ENCODE measurements at places on chromosomes 1 and 21.

DNA sequence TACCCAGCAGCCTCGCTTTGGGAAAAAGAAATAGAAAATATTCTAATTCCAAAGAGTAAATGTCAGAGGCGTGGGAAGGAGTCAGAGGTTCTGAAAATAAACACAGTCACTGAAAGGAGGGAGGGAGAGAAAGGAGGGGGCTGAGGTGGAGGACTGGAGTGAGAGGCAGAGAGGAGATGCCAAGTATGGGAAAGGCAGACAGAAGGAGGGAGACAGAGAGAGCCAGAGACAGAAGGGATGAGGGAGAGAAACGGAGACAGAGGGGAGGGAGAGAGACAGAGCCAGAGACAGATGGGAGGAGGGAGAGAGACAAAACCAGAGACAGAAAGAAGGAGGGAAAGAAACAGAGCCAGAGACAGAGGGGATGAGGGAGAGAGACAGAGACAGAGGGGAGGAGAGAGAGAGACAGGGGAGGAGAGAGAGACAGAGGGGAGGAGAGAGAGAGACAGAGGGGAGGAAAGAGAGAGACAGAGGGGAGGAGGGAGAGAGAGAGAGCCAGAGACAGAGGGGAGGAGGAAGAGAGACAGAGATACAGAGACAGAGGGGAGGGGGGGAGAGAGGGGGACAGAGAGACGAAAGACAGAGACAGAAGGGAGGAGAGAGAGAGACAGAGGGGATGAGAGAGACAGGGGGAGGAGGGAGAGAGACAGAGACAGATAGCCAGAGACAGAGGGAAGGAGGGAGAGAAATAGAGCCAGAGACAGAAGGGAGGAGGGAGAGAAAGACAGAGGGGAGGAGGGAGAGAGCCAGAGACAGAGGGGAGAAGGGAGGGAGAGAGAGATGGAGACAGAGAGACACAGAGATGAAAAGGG, 525.5 kb downstream of the MATN1 start:
- DNase-seq = peak; percentile 42

DNA sequence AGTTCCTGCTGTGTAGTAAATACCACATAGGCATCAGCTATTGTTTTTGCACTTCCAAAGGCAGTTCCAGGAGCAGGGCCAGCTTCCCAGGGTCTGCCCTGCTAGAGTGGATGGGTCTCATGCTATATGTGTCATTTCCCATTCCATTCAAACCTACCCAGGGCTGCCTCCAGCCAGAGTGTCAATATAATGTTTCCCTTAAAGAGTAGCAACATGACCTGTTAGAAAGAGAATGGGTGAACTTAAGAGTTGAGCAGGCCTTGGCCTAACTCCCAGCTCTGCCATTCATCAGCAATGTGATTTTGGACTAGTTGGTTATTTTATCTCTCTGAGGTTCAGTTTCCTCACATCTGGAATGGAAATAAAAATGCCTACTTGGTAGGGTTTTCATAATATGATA, 44.9 kb downstream of the RAB3B start:
- DNase-seq = peak; percentile 73

DNA sequence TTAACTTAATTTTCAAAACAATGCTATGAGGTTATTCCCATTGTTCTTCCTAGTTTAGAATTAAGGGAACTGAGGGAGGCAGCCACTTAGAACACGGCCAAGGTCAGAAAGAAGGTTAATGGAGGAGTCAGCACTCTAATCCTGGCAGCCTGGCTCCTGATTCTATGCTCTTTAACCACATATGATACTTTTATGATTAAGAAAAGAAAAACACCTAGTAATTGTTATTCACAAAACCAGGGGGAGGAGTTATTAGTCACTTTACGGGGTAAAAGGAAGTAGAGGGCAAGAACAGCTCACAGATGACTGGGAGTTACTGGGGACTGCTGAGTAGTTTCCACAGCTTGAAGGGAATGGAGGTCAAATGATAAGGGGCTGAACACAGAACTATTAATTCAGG, 38.6 kb downstream of the GADD45A start:
- peak; percentile 73 for DNase-seq

DNA sequence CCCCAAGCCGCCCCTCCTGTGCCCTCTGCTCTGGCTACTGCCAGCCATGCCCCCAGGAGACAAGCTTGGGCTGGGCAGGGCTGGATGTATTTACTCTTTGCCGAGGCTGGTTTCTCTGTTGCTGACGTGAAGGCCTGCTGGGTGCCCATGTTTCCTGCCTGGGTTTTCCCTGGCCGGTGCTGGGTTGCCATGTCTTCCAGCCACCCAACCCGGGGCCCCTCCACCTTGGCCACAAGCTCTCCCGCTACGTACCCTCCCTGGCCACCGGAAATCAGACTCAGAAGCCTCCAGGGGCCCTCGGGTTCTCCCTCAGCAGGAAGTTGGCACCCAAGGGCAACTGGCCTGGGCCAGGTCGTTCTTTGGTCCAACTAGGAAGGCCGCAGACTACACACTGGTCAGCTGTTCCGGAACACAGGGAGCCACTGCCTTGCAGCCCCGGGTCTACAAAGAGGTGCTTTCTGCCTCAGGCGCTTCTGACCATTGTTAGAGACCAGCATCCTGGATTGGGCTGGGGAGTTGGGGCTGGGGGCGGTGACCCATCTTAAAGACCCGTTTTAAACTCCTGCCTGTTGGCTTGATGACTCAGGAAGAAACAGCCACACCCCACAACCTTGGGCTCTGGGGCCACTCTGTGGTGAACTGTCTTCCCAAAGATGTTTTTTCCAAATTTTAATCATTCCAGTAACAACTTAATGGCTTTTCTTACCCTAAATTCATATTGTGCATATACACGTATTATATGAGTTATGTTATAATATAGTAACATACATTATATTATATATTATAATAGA, 71.2 kb upstream of the RUNX3 start:
- DNase-seq = no peak

GRCh38 chr1:98661544-98662355, at the start of gene SNX7:
TSS of gene SNX7 (plus strand) at chr1:98661721. CDS start at chr1:98661732, 11 bp downstream.
- peak; percentile 69 for DNase-seq

GRCh38 chr1:16718908-16719533, 21.3 kb upstream of the RNU1-4 start:
- DNase-seq = no peak

- DNase-seq = no peak
These were observed 5.3 kb downstream of the C1orf159 start for GRCh38 chr1:1110561-1110971.

- no peak for DNase-seq
These were observed 775 bp upstream of the AIM2 start for GRCh38 chr1:159077120-159077961.

- peak; percentile 32 for DNase-seq
These were observed 38.2 kb downstream of the SLC2A7 start for GRCh38 chr1:8987881-8988617.

DNA sequence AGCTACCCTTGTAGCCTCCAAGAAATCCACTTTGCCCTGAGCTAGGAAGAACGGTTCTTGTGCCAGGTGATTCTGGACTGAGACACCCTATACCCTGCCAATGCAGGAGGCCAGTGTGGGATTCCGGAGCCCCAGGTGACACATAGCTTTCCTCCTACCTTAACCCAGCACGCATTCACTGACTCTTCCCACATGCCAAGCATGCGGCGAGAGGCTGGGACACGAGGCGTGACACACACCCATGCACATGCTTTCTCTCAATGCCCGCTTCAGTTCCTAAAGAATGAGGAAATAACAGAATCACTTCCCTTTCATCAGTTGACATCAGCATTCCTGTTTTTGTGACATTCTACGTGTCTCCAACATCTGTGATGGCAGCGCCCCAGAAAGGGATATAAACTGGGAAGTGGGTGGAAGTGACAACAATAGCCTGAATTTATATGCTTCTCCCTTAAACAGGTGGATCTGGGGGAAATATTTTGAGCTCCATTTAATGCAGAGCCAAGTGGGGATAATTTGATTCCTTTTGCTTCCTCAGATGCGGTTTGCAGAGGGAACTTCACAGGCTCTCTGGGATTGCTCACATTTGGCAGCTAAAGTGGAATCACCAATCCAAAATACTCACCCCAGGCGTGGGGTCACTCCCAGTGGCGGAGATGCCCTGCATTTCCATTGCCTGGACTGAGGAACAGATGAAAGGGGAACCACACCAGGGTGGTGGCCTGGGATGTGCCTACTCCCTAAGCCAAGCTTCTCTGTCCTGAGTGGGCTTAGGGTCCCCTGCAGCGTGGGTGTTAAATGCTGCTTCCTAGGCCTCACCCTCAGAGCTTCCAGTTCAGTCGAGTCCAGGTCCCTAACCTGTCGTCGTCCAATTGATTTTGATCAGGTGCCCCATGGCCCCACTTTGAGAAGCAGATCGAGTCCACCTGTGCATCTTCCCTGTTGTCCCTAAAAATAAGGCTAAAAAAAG, 445.1 kb downstream of the SIPA1L2 start:
- DNase-seq = no peak

- DNase-seq = peak; percentile 87
These were observed 26.9 kb upstream of the KCNE2 start for GRCh38 chr21:34336756-34337391.

DNA sequence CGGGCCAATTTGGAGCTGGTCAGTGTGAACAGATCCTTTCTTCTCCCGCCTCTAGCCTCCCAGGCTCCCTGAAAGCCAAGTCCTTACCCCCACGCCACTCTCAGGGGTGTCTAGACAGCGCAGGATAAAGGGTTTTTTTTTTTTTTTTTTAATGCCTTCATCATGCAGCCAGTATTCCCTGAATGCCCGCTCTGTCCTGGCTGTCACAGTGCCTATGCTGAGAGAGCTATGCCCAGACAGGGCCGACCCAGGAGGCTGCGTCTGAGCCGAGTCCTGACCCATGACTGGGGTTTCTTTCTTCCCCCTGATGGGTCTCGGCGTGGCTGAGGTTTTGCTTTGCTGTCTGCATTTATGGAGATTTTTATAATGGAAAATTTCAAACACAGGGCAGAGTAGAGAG, 18.3 kb downstream of the SPSB1 start:
- DNase-seq = no peak

DNA sequence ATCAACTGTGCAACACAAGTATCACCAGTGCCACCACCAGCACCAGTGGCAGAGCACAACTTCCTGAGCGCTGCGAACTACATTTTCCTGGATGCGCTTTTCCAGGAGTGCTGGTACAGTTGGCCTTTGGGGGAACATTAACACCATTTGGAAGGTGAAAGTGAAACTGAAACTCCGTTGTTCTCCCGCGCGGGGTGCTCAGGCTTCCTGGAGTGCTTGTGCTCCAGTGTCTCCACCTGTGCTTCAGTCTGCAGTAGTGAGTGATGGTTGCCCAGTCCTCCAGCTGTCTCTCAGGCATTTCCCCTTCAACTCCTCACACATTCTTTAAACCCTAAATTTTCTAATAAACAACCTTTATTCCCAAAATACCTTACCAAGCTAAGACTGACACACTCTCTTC, 187.8 kb downstream of the LRRIQ3 start:
- no peak for DNase-seq

DNA sequence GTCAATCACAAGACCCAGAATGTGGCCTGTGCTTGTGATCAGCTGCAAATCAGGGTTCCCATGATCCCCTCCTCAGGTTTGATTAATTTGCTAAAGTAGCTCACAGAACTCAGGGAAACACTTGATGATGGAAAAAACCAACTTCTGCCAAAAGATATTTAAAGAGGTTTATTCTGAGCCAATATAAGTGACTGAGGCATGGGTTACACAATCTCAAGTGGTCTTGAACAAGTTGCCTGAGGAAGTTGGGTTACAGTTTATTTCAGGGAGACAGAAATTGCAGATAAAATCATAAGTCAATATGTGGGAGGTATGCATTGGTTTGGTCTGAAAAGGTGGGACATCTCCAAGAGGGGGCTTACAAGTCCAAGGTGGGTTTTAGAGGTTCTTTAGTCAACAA, 243.1 kb downstream of the S1PR1 start:
- DNase-seq = no peak

DNA sequence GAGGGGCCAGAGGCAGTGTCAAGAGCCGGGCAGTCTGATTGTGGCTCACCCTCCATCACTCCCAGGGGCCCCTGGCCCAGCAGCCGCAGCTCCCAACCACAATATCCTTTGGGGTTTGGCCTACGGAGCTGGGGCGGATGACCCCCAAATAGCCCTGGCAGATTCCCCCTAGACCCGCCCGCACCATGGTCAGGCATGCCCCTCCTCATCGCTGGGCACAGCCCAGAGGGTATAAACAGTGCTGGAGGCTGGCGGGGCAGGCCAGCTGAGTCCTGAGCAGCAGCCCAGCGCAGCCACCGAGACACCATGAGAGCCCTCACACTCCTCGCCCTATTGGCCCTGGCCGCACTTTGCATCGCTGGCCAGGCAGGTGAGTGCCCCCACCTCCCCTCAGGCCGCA, at the start of gene BGLAP:
BGLAP (plus strand) TSS at position 259 of the 400 bp plus-strand sequence; CDS start at position 307, 48 bp downstream.
- DNase-seq = no peak

DNA sequence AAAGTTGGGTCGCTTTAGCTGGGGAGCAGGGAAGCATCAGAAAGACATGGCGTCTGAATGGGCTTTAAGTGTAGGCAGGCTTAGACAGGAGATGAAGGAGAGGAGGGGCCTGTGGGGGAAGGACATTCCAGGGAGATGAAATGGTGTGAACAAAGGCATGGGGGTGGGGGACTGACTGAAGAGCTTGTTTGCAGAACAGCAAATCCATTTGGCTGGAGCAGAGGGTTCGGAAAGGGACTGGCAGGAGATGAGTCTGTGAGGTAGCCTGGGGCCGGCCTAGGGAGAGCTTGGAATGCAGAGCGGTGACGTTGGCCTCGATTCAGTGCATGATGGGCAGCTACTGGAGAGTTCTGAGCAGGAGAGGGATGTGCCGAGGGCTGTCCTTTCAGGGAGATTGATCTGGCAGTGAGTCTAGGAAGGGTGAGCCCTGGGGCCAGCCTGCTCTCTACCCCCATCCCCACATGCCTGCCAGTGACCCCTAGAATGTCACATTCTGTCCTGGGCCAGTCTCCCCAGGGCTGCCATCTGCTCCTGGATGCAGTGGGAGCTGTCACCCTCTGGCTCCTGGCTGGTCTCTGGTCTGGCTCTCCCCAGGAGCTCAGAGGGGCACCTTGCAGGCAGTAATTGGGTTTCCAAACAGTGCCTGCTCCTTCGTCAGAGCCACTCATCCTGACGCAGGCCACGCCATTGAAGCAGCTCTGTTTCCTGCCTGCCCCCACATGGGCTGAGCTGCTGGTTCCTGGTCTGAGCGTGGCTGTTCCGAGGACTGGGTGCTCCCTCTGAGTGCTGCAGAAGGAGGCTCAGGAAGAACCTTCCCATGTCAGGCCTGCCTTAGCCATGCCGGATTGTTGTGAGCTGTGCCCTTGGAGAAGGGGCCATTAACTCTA, 22.3 kb upstream of the TMEM222 start:
- peak; percentile 100 for DNase-seq

GRCh38 chr21:26918323-26919079, 48.4 kb downstream of the ADAMTS5 start:
- DNase-seq = peak; percentile 89

- DNase-seq = no peak
These were observed 1125.4 kb upstream of the TMPRSS15 start for GRCh38 chr21:19529031-19529430.
